ENCODE measurements at places on chromosomes 5 and 9.
A peak's percentile ranks its signal among the peaks of the same experiment; 100 is the strongest.

GRCh38 chr9:6758248-6758497, 400 bp downstream of the KDM4C start:
- DNase-seq, result no peak

- no peak for DNase-seq
Measured at GRCh38 chr9:105083256-105083655, 155.3 kb upstream of the ABCA1 start.

DNA sequence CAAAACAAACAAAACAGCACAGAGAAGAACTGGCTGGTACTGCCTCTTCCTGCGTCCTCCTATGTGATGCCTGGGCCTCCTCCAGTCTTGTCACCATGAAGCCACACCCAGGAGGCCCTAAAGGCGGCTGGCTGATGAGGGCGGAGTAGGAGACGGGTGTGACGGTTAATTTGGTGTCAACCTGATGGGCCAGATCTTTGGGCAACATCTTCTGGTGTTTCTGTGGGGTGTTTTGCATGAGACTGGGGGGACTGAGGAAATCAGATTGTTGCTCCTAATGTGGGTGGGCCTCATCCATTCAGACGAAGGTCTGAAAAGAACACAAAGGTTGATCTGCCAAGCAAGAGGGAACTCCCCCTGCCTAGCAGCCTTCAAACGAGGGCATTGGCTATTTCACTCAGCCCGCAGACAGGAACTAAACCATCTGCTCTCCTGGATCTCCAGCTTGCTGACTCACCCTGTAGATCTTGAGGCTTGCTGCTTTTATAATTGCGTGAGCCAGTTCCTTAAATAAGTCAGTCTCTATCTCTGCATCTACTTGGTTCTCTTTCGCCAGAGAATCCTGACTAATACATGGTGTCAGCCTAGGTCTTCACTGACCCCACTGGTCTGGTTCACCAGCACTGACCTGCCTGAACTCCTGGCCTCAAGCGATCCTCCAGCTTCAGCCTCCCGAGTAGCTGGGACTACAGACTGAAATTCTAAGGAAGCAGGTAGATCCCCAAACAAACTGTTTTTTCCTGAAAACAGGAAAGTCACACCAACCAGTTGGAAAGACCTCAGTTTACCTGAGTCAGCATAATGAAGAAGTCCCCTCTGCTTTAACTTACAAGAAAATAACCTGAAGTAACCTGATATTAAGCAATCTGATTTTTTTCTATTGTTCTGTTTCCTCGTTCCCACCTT, 12.8 kb upstream of the ZFP62 start:
- DNase-seq, result no peak

- no peak for DNase-seq
Measured at GRCh38 chr5:9394221-9394620, 151.7 kb downstream of the SEMA5A start.

DNA sequence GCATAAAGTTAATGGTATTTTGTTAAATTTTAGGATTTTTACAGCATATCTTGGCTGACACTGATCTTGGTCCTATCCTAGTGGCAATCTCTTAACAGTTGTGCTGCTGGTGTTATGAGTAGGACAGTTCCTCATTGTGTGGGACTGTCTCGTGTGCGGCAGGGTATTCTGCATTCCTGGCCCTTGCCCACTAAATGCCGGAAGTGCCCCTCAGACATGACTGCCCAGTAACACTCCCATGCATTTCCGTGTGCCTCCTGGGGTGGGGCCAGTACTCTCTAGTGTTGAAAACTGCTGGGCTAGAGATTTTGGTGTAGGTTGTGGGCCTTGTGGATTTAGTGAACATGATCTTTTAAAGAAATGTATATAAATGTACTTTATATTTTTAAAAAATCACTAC, 227.1 kb upstream of the DMRT1 start:
- DNase-seq, result no peak

- no peak for DNase-seq
Measured at GRCh38 chr5:180669661-180670060, 20.3 kb upstream of the FLT4 start.

DNA sequence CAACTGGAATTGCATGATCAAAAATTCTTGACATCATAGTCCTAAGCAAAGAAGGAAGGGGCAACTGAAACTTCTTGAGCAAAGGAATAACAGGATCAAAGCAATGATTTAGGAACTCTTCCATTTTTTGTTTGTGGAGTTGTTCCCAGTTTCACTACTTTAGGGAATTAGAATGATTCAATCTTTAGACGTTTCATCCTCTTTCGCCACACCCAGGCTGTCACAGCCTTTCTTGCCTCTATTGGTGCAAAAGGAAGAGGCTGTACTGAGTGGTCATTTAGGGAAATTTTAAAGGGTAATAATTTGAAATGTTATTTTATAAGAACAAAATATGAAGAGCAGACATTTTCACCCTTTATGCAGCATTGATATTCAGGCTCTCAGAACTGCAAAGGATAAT, 1026.0 kb upstream of the ARRDC3 start:
- no peak for DNase-seq

DNA sequence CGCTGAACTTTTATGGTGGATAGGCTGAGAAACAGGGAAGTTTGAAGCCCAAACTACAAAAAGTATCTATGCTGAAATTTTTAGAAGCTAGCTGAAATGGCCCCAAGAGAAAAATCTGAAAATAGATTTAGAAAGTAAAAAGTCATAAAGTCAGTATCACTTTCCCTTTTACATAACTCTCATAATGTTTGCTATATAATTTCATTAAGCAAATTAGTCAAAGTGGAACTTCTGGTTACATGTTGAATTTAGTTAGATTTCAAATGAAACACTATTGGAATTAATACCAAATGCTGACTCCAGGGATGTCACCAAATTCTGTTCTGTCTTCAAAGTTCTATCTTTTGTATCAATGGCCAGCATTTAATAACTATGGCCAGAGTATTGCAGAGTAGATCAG, 126.9 kb downstream of the TTC39B start:
- DNase-seq, result no peak

- DNase-seq, result peak; percentile 41
Measured at GRCh38 chr9:109401169-109401989, 80.5 kb upstream of the EPB41L4B start.

DNA sequence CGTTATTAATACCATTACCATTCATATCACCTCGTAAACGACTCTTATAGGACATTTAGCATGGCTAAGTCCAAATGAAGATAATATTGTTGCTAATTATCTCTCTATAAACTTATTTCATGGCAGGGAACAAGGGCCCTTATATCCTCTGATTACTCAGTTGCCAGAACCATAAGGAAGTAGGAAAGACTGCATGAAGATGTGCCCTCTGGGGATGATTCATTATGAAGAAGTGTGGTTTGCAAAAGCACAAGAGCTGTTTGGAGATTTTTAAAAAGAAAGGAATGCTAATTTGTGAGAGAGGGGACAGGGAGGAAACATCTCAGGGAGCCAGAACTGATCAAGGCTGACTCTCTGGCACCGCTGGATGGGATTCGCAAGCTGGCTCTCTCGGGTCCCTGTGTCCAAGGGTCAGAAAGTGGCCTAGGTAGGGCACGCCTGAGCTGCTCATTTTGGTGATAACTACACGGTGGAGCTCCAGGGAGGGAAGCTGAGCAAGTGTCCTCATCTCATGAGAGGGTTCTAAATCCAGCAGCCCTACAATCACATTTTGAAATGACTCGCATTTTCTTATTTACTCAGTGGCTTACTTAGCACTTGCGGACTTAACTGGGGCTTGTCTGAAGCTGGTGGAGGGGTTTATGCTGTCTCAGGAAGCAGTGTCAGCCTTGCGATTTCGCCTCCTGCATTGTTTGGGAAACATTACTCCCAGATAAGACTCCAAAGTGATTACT, 136.8 kb downstream of the C5orf15 start:
- DNase-seq, result peak; percentile 57

DNA sequence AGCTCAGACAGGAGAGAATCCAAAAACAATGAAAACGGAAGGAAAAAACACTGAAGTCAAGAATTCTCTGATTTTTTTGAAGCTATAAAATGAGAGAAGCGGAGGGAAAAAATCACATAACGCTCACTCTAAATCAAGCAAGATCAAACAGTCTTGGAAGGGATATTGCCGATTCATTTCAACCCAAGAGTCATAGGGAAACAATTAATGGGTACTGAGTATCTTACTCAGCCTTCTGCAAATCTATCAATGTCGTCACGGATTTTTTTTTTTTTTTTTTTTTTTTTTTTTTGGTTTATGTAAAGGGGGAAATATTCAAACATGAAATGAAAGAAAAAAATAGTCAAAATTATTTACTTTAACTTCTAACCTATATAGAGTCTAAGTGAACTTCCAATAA, 9.5 kb downstream of the MEF2C start:
- no peak for DNase-seq

- DNase-seq, result no peak
Measured at GRCh38 chr9:123536455-123536868, 180.5 kb downstream of the CRB2 start.

- DNase-seq, result no peak
Measured at GRCh38 chr5:174919351-174919750, 195.0 kb downstream of the MSX2 start.

DNA sequence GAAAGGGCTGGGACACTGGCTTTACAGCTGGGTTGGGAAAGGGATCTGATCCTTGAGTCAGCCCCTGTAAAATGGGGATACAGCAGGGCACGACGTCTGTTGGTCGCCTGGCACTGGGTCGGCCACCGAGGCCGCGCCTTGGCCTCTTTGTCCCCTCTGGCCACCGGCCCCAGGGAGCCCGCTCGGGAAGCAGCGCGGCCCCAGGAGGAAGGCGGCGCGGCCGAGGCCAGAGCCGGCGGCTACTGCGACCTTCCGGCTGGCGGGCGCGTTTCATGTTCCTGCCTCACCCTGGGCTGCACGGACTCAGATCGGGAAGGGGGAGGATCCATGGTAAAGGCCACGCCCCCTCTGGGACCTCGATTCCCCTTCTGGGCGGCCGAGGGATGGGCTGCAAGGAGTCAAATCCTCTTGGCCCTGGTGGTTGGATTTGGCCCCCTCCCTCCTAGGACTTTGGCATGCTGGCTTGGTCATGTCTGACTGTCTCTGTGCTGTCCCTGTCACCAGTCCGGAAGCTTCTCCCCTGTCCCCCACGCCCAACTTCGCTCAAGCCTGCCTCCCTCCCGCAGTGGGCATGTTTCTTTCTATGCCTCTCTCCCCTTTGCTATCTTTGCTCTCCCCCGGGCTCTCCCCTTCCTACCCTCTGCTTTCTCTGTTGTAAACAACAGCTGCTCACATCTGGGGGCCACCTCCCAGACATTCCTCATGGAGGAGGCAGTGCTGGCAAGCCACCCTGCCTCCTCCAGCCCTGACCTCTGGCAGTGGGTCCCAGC, 25.8 kb downstream of the FPGS start:
- peak; percentile 36 for DNase-seq

DNA sequence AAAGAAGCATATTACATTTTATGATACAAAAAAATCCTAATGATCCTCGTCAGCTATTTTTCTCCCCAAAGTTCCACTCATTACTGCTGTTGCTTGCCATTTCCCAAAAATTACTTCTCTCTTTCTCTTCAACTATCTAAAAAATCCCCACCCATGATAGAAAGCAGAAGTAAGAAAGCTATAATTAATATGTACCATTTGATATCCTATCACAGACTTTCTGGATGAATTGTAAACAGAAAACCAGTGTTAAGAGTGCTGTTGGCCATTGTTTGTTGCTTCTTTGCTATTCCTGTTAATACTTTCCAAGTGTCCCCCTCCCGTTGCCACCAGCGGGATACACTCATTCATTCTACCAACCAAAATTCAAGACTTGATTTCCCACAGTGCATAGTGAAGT, 136.3 kb upstream of the SMARCA2 start:
- DNase-seq, result no peak

All from fibroblast of skin of right biceps (primary cell).